ENCODE measurements at places on chromosomes 6 and 20.

GRCh38 chr6:71460933-71461332 is 172.3 kb downstream of the OGFRL1 start:
- no peak for DNase-seq

DNA sequence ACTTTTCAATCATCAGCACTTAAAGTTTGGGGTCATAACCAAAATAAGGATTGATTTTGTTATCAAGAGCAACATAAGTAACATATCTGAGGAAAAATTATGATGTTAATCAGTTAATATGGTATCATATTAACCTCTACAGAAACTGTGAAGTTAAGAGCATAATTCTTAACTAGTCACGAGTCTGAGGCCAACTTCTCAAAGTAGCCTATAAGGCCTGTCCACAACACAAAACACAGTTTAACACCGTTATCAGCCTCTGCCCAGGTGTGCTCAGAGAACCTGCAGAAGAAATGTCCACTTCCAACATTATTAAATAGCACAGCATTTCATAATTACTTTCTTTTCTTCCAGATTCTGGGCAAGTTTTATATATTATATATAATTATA is 1.1 kb downstream of the STX7 start:
- no peak for DNase-seq

GRCh38 chr6:137094411-137095008 is 49.7 kb upstream of the IL20RA start:
- DNase-seq: peak; percentile 78

- no peak for DNase-seq
Measured at GRCh38 chr20:15058841-15059240, 721.4 kb upstream of the FLRT3 start.

DNA sequence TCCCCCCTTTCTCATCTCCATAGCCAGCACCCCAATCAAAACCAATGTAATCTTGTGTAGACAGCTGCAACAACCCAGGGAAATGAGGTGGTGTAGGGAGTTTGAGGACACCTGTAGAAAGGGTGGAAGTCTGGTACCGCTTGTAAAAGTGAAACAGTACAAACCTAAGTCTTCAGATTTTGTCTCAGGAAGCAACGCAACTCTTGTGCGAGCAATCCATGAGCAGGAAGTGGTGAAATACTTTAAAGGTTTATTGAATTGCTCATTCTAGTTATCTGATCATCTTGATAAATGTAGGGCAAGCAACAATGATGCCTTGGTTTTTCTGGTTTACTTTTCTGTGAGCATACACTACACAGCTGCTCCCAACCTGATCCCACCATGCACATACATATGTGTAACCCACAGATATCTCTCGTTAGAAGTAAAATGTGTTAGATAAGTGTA is 71.1 kb upstream of the THEMIS start:
- peak; percentile 65 for DNase-seq

DNA sequence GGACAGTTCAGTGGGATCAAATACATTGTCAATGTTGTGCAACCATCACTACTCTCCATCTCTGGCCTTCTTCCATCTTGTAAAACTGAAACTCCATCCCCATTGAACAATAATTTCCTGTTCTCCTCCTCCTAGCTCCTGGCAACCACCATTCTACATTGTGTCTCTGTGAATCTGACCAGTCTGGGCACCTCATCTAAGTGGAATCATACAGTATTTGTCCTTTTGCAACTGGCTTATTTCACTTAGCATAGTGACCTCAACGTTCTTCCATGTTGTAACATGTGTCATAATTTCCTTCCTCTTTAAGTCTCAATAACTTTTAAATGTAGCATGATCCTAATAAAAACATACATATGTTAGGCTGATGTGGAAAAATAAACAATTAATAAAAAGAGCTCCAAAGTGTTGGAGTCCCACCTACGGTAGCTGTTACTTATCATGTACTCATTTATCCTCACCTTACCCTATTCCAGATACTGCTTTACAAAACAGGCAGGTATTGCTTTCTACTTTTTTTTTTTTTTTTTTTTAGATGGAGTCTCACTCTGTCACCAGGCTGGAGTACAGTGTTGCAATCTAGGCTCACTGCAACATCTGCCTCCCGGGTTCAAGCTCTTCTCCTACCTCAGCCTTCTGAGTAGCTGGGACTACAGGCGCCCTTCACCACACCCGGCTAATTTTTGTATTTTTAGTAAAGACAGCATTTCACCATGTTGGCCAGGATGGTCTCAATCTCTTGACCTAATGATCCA is 91.9 kb downstream of the TNFAIP3 start:
- no peak for DNase-seq

DNA sequence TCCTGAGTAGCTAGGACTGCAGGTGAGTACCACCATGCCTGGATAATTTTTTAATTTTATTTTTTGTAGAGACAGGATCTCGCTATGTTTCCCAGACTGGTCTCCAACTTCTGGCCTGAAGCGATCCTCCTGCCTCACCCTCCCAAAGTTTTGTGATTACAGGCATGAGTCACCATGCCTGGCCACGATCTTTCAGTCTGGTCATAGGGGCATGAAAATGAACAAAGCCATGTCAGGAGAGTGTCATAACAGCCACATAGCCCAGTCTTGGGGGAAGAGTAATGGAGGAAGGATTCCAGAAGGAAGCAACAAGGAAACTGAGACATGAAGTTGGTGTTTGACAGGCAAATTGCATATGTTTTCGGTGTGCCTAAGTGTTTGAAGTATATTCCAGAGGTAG is 17.0 kb upstream of the SNX3 start:
- DNase-seq: no peak

- no peak for DNase-seq
Measured at GRCh38 chr6:162485464-162485863, 242.1 kb downstream of the PRKN start.

DNA sequence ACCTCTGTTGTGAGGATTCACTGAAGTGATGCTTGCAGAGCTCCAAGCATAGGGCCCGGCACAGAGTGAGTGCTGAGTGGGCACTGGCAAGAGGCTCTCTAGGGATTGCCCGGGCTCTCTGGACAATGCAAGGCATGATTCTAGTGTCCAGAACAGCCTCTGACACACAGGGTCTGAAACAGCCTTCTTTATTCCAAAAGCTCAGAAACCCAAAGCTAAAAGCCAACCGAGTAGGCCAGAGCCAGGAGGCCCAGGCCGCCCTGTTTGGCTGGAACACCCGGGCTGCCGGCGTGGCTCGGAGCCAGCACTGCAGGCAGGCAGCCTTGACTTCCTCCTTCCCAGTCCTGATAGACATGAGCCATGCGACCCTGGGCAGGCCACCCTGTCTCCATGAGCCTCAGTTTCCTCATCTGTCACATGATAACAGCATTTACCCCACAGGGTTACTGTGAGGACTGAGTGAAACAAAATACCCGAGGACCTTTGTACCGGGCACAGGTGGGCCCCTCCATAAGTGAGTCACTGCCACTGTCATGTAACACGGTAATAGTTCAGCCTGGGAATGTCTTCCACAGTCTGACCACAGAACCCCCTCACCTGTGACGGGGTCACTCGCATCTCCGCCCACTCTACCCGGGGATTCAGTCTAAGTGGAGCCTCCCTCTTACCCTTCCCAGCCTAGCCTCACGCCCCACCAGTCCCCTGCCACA is 51.5 kb downstream of the PTPRT start:
- DNase-seq: no peak

GRCh38 chr6:168410035-168410434 is 30.9 kb upstream of the SMOC2 start:
- DNase-seq: no peak

DNA sequence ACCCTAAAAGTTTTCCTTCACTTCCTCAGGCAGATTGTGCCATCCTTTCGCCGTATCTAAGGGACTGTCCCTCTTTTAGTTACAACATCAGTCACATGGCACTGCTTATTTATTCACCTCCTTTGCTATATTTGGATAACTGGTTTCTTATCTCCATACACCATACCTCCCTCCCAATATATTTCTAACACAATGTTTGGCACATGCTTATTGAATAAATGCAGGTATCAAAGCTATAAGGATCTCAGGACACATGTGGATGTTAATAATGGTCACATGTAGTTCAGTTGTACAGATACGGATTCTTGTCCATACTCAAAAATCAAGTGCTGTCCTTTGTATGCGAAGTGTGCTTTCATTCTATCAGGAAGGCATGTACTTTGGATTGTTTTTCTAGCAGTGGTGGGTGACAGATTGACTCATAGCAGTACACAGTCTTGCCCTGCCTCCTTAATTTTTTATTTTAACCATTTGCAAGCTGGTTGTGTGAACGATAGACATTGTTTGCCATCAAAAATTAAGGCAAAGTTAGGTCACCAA is 407.1 kb upstream of the RUNX2 start:
- no peak for DNase-seq

- DNase-seq: no peak
Measured at GRCh38 chr20:18904624-18905023, 91.0 kb downstream of the SCP2D1 start.

- DNase-seq: no peak
Measured at GRCh38 chr20:18727032-18727508, 86.5 kb upstream of the SCP2D1 start.

GRCh38 chr6:112466373-112467151 is 119.4 kb downstream of the RFPL4B start:
- no peak for DNase-seq

- peak; percentile 27 for DNase-seq
Measured at GRCh38 chr6:11538052-11538818, 686 bp downstream of the TMEM170B start.

GRCh38 chr6:10951675-10952282 is 64.9 kb downstream of the SYCP2L start:
- DNase-seq: no peak

DNA sequence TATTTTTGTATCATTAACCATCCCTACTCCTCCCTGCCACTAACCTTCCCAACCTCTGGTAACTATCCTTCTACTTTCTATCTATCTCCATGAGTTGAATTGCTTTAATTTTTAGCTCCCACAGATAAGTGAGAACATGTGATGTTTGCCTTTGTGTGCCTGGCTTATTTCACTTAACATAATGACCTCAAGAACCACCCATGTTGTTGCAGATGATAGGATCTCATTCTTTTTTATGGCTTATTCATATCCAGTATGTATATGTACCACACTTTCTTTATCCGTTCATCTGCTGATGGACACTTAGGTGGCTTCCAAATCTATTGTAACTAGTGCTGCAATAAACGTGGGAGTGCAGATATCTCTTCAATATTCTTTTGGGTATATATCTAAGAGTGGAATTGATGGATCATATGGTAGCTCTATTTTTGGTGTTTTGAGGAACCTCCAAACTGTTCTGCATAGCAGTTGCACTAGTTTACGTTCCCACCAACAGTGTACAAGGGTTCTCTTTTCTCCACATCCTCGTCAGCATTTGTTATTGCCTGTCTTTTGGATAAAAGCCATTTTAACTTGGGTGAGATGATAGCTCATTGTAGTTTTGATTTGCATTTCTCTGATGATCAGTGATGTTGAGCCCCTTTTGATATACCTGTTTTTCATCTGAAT is 201.4 kb downstream of the ARHGAP18 start:
- no peak for DNase-seq

DNA sequence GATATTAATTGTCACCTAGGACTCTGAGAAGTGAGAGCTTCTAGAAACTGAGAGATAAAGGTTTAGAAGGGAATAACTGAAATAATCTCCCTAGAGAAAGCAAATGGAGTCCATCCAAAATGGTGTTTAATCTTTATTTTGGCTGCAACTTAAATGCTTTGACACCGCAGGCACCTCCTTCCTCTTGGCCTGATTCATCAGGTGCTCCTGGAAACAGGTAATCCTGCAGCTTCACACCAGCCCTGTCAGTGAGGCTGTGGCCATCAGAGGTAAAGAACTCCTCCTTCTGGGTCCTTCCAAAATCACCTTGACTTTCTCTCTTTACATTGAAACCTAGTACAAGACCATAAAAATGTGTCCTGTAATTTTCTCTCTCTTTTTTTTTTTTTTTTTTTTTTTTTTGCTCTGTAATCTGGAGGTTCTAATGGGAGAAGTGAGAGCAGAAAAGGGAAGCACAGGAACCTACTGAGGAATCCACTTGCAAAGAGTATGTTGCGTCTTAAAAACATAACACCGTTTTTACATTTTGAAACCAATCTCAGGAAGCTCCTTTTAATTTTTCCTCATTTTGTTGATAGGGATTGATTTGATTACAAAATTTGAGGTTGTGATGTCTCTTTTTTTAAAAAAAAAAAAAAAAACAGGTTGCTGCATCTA is 124.2 kb downstream of the LRRC1 start:
- no peak for DNase-seq

DNA sequence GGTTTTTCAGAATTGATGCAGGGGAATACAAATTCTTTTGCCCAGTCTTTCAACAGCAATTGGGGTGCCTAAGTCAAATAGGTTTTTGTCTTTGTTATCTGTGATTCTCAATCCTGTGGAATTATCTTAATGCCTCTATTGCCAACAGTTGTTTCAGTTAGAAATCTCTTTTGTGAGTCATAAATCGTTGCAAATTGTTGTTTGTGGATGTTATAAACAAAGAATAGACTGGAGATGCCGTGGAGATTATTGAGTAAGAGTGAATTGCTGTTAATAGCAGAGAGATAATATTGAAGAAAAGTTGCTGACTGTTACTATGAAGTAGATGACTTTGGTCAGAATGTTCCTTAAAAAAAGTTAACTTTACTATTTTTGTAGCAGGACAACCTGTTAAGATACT is 63.7 kb upstream of the POPDC3 start:
- no peak for DNase-seq

DNA sequence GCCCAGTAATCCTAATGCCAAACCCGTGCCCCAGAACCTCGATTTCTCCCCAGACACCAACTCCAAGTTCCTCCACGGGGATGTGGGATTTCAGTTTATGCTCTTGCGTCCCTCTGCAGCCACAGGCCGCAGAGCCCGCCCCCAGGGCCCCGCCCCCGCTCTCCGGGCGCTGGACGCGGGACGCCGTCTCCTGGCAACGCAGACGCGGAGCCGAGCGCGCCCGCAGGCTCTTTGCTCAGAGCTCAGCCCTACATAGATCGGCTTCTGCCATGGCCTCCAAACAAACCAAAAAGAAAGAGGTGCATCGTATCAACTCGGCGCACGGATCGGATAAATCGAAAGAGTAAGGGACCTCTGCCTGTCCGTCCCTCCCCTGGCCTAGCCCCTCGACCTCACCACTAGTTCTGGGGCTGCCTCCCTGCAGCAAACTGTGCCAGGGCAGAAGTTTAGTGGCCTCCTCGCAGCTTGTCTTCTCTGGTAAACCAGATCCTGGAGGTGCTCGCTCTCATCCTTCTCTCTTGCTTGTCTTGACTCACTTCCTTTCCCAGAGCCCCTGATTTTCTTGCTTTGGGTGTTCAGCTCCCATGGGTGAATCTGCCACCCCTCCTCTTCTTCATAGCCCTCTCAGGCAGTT is at the start of gene ADGB:
ADGB (plus strand) TSS at position 201 of the 634 bp plus-strand sequence; CDS start at position 270, 69 bp downstream.
- peak; percentile 16 for DNase-seq
